ENCODE measurements at places on chromosomes 12 and 14.

DNA sequence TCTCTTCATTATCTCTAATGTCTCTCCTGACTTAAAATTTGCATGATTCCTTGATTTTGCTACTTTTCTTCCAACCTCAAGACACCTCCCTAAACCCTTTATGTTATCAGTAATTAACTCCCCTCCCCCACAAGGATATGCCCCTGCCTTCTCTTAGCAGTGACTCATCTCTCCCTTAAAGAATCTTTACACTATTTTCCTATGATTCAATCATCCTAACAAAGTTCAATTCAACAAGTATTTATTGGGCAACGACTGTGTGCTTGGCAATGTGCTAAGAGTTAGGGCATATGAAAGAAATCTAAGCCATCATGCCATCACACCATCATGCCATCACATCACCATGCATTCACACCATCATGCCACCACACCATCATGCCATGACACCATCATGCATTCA, 80.1 kb downstream of the ANO2 start:
- DNase-seq: no peak

DNA sequence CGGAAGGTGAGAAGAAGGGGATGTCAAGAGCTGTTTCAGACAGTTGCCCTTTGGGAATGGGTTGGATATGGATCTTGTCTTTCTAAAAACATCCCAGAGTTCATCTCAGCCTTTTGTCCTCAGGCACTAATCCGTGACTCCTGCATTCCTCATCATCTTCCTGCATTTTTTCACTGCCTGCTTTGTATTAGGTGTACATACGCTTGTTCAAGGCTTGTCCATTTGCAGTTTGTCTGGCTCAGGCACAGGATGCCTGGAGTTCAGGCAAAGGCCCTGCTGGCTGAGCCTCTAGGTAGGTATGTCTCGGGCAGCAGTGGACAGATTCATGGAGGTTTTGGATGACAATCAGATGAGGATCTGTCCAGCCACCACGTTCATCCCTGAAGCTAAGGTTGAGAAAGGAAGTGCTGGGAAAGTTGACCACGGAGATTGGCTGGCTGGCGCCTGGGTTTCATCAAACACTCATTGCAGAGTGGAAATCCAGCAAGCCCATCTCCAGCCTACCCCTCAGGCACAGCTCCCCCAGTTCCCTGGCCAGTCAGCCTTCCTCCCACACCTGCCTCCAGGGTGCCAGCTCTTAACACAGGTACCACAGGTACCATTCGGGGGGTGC, 12.4 kb upstream of the TMEM106C start:
- no peak for DNase-seq

DNA sequence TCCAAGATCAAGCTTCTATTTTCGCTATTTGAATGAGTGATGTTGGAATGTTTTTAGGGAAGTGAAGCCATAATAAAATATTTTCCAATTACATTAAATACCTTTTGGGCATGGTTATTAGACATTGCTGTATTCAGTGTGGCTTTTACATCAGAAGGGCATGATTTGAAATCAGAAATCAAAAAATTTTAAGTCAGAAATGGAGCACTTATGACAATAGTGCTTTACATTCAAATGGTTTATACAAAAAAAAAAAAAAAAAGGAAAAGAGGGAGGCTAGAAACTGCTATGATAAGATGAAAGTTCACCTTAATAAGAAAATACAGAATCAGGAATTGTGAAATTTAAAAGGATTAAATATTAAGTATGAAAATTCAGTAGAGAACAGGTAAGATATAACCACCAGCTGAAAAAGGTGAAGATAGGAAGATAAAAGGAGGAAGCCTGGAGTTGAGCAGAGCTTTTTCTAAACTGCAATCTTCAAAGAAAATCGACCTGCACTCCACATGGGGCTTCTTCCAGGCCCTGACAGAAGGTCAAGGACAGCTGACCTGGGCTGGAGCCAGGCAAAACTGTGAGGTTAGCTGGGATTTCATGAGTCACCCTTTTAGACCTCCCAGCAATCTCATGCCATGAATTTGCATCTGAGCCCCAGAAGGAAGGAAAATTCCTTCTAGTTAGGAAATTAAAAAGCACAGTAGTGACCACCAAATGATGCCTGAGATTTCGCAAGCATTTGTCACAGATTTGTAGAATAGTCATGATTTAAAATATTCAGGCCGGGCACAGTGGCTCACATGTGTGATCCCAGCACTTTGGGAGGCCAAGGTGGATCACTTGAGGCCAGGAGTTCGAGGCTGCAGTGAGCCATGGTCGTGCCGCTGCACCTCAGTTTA, 23.4 kb upstream of the BMP4 start:
- DNase-seq: no peak

GRCh38 chr12:12839873-12840579, 26.9 kb downstream of the DDX47 start:
- peak; percentile 57 for DNase-seq

DNA sequence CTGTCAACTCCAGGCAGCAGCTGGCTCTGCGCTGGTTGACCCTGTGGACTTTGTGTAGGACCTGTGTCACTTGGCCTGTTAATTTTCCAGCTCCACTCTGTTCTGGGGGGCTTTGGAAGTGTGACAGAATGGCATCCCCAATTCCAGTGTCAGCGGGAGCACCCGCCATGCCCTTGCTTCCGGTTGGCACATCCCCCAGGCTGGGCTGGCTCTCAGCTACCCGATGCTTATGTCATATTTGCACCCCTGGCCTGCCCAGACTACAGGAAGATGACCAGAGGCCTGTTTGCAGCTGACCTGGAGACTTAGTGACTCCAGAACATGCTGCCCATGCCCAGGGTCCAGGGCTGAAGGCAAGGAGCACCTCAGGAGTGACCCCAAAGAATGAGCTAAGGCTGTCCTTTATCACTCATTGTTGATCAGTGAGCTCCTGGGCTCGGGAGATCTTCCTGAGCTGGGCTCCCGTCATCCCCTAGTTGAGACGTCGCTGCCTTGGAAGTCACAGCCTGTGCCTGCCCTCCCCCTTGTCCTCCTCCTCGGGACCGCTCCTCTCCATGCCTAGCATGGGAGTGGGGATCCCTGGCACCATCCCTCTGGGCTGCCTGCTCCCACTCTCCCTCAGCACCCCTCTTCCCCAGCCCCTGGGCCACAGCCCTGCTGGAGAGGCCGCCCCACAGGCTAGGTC, 163.4 kb upstream of the RTL1 start:
- DNase-seq: no peak

DNA sequence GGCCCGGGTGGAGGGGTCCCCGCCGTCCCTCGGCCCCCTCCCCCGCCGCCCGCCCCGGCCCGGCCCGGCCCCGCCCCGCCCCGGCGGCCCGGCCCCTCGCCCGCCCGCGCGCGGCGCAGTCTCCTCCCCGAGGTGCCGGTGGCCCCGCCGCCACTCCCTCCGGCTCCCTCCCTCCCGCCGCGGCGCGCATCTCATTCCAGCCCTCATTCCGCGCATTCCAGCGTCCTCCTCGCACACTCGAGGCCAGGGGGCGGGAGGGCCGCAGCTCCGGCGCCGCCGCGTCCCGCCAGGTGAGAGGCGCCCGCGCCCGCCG, at the start of gene TEAD4:
Gene TEAD4 (plus strand): TSS at position 206 of the 313 bp plus-strand sequence.
- DNase-seq: no peak

DNA sequence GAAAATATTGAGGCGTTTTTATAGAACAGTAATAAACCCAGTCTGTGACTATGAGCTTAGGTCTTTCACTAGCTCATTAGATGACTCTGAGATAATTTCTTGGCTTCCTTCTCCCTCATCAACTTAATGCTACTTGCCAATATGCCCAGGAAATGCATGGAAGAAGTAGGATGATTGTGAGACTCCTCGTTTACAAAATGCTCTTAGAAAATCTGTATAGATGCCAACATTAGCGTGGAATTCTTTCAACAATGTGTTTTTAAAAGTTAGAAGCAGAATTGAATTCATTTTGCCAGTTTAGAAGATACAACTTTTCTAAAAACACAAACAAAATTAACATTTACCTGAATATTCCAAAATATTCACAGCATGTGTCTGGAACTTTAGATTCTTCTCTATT, 424.6 kb downstream of the BTG1 start:
- DNase-seq: no peak

- DNase-seq: no peak
Observed at GRCh38 chr12:91123236-91123916, 12.1 kb upstream of the LUM start.

- no peak for DNase-seq
Observed at GRCh38 chr14:94474581-94475031, 1.4 kb downstream of the SERPINA9 start.

- no peak for DNase-seq
Observed at GRCh38 chr12:7460375-7461259, 16.7 kb upstream of the CD163L1 start.

- DNase-seq: no peak
Observed at GRCh38 chr12:43402436-43402835, 149.6 kb downstream of the ADAMTS20 start.

DNA sequence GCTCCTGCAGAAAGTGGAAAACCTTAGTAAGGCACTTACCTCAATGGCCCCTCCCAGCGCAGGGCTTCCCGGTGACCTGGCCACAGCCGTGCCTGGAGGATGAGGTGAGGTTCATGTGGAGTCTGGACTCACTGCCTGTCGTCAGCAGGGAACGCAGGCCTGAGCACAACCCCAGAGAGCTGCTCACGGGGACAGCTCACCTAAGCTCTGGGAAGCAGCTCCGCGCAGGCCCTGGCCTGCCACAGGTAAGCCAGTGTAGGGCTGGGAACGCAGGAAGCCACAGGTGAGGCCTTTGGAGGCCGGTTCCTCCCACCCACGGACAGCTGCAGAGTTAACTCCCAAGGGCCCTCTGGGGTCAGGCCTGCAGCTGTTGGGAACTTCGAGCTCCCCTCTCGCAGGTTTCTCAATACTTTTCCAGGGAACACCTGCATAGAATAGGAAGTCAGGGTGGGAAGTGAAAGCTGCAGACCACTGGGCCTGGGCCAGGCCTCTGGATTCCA, 32.7 kb downstream of the ANAPC7 start:
- DNase-seq: no peak

GRCh38 chr12:46558677-46559076, 186.1 kb upstream of the SLC38A2 start:
- no peak for DNase-seq

GRCh38 chr12:129152351-129153104, 299.2 kb downstream of the GLT1D1 start:
- no peak for DNase-seq

DNA sequence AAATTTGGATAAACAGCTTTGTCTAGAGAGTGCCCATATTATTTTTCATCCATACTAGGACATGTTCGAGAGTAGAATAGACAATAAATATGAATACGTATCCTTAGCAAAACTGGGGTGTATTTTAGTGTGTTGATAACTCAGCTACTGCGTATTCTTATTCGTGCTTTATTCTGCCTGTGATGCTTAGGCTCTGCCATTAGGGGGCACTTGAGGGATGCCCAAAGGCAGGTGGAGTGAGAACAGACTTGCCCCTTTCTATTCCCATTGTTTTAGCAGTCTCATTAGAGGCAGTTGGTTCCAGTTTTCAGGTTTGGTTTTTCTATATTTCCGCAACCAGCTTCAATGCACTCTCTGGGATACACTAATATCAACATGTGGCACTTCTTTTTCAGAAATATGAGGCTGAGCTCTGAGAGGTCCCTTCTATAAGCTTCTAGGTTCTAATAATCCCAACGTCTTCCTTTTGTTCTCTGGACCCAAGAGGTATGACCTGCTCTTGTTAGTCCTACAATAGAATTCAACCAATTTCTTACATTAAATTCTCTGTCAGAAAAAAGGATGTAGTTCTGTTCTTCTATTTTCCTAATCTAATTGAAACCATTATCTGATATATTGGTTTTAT, 985.7 kb upstream of the FBXO33 start:
- no peak for DNase-seq

GRCh38 chr12:113689047-113689610, 217.5 kb upstream of the LHX5 start:
- DNase-seq: no peak

DNA sequence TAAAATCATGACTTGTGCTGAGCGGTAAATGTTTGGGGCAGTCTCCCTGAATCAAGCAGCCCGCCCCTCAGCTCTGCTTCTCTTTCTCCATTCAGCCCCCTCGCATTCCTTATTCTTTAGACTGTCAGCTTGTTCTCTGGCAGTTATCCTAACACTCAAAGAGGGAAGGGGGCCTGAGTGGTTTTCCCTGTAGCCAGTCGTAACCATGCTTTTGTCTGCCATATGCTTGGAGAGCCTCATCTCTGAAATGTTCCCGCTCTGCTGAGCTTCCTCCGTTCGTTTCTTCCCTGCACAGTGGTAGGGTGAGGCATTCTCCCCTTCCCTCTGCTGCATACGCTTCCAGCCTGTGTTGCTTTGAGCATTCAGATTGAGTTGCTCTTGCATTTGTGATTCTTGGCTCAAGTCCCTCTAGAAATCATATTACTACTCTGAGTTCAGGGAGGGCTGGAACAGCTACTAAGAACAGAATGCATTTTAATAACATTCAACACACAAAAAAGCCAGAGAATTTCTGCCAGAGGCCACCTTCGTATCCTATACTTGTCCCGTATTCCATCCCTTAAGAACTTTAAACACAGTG, 119.7 kb downstream of the FBXL14 start:
- peak; percentile 59 for DNase-seq

DNA sequence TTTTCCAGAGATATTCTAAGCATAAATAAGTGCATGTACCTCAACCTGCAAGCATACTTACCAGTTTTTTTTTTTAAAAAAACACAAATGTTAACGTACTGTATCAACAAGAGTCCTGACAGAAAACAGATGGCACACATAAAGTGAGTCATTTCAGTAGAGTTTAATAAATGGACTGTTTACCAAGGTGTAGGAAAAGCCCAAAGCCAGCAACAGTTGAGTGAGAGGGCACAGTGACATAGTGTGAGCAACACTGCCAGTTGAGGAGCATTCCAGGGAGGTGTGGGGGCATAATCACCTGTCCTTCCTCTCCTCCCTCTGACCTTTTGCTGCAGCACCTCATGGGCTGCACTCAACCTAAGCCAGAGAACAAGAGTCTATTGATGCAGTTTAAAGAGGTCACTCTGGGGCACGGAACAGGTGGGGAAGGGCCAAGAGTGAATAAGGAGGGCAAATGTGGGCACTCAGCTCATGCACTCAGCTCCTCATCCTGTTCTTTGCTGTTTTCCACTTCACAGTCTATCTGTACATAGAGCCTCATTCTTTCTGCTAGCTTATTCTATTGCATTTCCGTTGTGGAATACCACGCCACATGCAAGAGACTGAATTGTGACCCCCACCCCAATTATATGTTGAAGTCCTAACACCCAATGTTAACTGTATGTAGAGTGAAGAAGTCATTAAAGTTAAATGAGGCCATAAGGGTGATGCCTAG, 29.3 kb downstream of the DHRS2 start:
- DNase-seq: no peak

DNA sequence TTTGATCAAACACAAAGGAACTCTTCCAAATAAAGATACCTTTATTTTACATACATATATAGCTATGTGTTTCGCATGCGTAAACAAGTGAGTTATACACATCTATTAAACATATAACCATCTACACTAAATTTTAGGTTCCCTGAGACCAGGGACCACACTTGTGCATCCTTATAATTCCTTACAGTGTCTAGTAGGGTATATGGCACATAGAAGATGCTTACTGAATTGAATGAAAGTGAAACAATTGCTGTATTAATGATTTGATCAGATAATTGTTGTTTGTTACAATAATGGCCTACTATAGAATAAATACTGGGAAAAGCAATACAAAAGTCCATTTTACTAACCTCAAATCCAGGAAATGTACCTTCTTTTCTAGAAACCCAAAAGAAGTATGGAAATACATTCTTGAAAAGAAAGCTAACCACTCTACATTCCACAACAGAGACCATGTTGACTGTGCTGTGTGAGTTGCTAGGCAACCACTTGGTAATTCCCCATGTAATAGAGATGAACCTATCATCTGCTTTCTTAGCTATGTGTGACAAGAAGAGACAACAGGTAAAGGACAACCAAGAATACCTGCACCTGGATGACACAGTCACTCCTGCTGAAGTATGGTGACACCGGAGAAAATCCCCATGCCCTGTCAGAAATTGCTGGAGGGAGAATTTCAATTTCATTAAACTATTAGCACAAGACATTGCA, 11.9 kb upstream of the CIPC start:
- no peak for DNase-seq

All from AG09309 (cell line).